Stimulated activated CD4-positive, alpha-beta T cell treated with anti-CD3 and anti-CD28 coated beads, Interleukin-15, amount 100 ng/mL, for 48 hours (primary cell): ENCODE measurements at places on chromosomes 1 and 21.

- no peak for DNase-seq
Measured at GRCh38 chr1:98766255-98766654, 104.7 kb downstream of the SNX7 start.

- DNase-seq = no peak
Measured at GRCh38 chr1:172497230-172497629, 35.7 kb upstream of the SUCO start.

DNA sequence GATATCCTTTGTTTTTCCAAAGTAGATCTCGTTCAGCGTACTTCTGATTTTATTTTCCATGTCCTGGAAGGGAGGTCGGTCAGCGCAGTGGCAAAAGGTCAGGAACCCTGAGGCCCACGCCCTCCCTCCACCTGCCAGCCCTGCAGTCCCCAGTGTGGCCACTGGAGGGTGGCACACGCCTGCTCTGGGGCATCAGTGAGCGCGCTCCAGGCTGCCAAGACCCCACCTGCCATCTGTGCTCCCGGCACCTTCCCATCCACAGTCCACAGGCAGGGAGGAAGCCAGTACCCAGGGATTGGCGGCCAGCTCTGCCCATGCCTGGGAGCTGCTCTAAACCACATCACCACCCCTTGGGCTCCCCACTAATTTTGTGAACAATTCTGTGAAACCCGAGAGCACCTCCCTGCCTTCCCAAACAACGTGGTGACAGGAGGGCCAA, 32.3 kb downstream of the SLC66A1 start:
- no peak for DNase-seq

DNA sequence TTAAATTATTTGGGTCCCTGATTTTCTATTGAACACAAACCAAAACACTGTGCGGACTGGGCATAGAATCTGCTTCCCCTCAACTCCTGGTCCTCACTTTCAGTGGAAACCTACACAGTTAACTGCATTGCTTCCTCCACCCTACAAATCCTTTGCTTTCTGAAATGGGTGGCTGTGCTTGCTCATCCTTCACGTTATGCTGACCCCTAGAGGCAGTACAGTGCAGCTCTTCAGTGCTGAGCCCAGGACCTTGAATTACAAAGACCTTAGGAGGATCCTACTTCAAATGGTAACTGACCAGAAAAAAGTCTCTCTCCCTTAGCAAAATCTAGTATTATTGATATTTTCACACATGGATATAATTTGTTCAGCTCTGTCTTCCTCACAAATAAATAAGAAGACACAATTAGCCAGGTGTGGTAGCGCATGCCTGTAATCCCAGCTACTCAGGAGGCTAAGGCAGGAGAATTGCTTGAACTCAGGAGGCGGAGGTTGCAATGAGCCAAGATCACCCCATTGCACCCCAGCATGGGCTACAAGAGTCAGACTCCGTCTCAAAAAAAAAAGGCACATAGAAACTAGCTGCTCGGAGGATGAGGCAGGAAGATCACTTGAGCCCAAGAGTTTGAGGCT, 63.4 kb upstream of the L1TD1 start:
- DNase-seq = peak; percentile 17

- DNase-seq = no peak
Measured at GRCh38 chr1:200180821-200181220, 153.3 kb downstream of the NR5A2 start.

GRCh38 chr1:201841265-201841912, 12.4 kb downstream of the IPO9 start:
- no peak for DNase-seq

GRCh38 chr1:204408074-204408507, 3.5 kb downstream of the PPP1R15B start:
- DNase-seq = no peak

- no peak for DNase-seq
Measured at GRCh38 chr1:59266927-59267293, 30.0 kb upstream of the FGGY start.

DNA sequence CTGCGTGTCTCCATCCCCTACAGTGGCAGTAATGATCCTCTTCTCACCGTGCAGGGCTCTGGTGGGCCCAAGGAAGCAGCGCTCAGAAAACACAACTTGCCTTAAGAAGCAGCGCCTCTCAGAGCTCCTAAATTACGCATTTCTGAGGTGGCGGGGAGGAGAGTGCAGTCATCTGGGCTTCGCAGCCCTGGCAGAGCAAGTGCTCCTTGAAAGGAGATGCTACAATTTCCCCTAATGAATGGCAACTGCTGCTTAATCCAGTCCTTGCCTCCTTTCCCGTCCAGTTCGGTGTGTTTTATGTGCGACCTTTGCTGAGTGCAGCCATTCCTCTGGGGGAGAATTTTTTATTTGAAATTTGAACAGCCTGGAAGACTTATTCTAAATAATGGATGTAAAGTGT, 287.3 kb downstream of the PTPRU start:
- DNase-seq = no peak
